Suprapubic skin (tissue), 4 donors: ENCODE measurements at places on chromosomes 2 and 18.

- DNase-seq: no peak
Observed at GRCh38 chr2:85743304-85743978, 10.3 kb upstream of the ATOH8 start.

- no peak for DNase-seq
Observed at GRCh38 chr2:60934165-60934722, 52.9 kb downstream of the REL start.

DNA sequence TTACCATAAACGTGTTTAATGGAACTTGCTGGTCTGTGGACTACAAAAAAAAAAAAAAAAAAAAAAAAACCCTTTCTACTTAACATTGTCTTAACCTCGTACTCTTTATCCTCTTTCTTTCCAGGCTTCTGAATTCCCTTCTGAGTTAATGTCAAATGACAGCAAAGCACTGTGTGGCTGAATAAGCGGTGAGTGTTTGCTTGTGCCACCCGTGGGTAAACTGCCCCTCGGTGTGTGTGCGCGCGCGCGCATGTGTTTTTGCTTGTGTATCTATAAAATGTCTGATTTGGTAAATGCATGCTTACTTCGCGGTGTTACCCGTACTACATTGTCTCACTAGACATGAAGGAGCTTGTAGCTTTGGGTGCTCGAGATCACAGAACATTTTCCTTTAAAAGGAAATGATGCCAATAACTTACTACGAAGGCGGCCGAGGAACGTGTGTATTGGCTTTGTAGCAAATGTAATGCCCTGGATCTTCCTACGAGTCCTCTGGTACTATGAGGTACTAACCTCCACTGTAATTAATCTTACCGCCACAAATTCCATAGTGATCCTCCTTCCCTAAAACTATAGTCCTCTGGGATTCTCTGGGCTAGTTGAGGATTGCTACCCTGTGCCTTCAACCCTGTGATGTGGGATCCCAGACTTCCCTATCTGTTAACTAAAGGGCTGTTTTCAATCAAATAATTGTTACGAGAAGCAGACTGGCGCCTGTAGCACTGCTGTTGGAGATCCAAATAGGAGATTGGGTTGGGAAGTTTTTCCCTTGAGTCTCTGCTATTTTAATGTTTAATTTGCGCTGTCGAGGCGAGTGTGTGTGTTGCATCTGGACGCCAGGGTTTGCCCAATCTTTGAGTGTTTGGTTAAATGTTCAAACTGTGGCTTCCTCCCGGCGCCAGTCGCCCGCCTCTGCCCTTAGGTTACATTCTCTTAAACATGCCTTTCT lies 1.1 kb downstream of the ID2 start:
- no peak for DNase-seq

- no peak for DNase-seq
Observed at GRCh38 chr18:39167990-39168389, 1602.4 kb upstream of the CELF4 start.

- no peak for DNase-seq
Observed at GRCh38 chr18:45109706-45110105, 429.0 kb downstream of the SETBP1 start.

DNA sequence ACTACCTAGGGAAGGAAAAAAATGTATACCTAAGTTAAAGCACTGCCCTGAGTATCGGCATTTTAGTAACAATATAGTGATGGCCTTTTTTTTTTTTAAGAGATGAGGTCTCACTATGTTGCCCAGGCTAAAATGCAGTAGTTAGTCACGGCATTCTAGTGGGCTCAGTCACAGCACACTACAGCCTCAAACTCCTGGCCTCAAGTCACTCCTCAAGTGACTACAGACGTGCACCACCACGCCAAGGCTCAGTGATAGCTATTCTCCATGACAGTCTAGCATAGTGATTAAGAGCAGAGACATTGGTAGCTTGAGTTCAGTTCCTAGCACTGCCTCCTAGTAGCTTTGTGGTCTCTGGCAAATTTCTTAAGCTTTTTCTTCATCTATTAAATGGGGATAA lies 27.6 kb downstream of the UBXN2A start:
- DNase-seq: no peak

DNA sequence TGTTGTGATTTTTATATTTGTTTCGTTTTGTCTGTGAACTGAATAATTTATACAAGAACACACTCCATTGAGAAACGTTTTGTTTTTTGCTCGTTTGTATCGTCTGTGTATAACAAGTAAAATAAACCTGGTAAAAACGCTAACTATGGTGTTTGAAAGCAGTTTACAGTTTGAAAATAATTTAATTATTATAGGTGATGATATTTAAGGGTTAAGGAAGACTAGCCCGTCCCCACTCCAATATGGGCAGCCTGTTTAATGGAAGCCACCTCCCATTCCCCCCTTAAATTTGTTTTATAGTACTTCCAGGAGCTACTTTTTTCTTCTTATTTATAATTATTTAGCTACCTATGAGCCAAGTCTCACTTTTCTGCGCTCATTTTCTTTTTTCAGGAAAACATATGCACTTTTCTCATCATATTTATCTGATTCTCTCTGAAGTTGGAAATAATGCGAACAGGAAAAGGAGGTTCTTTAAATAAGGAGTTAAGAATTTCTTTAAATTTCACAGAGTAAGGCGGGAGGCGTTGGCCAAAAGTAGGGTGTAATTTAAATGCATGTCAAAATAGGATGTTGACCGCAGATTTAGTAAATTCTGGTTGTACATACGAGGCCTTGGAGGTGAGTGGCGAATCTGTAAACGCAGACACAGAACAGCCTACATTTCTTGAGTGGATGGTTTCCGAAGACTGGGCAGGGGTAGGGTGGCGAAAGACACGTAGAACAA lies 9.8 kb downstream of the TBR1 start:
- no peak for DNase-seq

- DNase-seq: no peak
Observed at GRCh38 chr2:10680214-10680613, 9.6 kb downstream of the NOL10 start.

DNA sequence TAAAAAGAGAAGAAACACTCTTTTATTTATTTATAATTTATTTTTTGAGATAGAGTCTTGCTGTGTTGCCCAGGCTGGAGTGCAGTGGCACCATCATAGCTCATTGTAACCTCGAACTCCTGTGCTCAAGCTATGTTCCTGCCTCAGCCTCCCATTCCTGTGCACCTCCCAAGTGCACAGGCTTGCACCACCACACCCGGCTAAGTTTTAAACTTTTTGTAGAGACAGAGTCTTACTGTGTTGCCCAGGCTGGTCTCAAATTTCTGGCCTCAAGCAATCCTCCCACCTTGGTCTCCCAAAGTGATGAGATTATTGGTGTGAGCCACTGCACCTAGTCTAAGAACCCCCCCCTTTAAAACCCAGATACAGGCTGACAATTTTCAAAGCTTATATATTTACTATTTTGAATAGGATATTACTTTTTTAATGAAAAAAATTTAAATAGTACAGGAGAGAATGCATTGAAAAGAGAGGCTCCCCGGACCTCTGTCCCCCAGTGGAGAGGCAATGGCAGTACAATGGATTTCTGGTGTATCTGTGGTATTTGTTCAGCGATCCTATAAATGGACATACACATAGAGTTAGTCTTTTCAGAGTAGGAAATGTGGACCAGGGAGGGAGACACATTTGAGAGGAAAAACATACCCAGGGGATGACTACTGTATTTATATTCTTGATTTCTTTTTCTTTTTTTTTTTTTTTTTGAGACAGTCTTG lies 48.1 kb upstream of the CNOT11 start:
- DNase-seq: no peak

DNA sequence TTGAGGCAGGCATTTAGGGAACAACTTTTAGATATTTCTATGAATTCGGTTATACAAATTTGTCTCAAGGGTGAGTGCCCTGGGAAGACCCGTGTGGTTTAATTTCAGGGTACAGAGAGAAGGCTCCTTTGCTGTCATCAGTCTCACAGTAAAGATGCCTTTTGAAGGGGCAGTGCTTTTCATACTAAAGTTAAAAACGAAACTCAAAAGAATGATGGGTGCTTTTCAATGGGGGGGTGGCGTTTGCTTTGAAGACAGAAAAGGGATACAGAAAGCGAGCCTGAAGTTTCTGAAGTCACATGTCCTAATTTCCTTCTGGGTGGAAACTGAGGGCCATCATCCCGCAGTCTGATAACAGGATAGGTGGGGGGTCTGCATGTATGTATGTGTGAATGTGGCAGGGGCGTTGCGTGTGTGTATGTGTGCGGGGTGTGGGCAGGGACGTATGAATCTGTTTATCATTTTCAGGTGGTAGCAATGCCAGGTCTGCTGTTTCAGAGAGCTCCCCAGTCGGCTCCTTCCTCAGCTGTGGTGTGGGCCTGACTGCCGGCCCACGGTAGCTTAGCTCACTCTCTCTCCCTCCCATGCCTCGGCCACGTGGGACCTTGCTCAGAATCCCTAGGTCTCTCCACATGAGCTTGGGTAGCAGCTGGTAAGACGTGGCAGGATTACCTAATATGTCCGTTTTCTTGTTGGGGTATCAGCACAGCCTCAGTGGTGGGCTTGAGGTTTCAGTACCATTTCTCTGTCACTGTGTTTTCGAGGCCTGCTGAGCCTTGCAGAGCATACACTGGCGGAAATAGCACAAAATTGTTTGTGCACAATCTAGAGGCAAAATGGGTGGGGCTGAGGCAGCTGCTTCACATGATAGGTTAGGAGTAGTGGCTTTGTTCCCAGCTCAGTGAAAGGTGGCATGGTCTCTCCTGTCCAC lies 32.7 kb downstream of the ARHGAP25 start:
- no peak for DNase-seq

DNA sequence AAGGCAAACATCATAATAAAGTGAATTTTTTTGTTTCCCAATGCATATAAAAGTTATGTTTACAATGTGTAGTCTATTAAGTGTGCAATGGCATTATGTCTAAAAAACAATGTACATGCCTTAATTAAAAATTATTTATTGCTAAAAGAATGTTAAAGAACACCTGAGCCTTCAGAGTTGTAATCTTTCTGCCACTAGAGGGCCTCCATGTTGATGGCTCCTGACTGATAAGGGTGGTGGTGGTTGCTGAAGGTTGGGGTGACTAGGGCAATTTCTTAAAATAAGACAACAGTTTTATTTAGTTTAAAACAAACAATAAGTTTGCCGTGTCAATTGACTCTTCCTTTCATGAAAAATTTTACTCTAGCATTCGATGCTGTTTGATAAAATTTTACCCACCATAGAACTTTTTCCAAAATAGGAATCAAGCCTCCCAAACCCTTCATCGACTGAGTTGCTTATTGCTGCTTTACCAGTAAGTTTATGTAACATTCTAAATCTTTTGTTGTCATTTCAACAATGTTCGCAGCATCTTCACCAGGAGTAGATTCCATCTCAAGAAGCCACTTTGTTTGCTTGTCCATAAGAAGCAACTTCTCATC lies 32.3 kb downstream of the MAP3K2 start:
- no peak for DNase-seq

DNA sequence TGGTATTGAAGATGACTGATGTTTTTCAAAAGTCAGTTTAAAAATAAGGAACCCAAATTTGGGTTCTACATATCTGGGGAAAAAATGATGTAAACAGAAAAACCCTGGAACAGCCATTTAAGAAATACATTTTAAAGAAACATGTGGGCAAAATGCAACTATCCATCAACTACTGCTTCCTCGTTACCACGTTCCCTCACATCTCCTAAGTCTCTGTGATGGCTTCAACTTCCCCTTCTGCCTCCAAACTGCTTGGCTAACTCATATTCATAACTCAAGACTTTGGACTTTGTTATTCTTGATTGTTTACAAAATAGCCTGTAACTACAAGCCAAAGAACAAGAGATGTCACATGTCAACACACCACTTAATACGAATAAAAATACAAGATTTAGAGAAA lies 116.3 kb downstream of the DYM start:
- no peak for DNase-seq

GRCh38 chr2:74618410-74619083 lies 29.6 kb downstream of the M1AP start:
- no peak for DNase-seq

- DNase-seq: no peak
Observed at GRCh38 chr18:34001376-34001775, 223.3 kb downstream of the NOL4 start.

- no peak for DNase-seq
Observed at GRCh38 chr2:9982248-9982647, 30.8 kb downstream of the GRHL1 start.

DNA sequence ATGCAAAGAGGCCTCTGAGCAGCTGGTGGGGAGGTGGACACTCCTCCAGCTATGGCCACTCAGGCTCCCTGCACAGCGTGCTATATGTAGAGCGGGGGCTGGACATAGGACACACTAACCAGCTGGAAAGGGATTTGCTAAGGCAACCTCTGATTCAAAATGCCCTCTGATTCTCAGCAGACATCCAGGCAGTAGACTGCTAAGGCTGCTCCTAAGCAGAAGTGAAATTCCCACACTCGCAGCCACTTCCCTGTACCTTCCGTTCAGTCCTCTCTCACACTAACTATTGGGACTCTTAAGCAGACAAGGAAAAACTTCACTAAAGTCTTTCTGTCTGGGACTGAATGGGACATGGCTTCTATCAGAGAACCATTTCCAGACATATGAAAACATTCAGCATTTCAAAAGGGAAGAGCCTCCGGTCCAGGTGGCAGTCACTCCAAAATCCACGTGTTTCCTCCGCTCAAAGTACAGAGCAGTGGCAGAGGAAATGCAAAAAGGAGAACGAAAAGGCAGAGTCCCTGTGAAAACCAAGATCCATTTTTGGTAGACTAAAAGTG lies 265.8 kb downstream of the TTC32 start:
- no peak for DNase-seq

- no peak for DNase-seq
Observed at GRCh38 chr2:113225263-113226259, 51.8 kb downstream of the PSD4 start.

DNA sequence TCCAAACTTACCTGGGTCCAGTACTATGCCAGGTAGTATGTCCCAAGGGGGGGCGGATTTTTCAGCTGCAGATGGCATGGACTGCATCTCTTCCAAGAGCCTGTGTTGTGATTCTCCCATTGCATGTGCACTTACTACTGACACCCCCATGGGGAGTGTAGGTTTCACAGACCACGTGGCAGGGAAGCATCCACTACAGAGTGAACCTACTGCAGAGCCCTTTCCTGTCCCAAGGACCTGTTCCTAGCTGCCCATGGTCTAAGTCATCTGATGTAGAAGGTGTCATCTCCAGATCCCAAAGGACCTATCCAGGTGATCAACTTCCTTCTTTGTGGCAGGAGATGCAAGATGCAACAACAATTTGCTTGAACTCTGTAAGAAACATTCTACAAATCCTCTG lies 9.9 kb upstream of the SULT1C3 start:
- DNase-seq: no peak

DNA sequence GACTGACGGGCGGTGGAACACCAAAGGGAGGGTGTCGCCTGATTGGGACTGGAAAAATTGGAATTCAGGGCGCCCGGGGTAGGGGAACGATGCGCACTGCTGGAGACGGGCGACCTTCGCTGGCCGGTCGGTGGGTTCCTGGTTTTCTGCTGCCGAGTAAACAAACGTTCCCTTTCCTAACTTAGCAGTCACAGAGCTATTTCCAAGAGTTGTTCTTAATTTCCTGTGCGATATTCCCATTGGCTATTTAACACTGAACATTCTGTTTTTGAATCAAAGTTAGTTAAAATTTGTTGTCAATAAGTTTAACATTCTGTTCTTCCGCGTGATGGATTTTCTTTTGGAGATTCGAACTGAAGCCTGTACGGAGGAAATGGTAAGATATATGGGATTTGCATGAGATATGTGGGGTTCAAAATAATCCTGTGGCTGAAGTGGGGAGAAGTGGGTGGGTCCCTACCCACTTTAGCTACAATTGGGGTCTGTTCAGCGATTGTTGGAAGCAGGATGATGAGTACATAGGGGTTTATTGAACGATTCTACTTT lies 862 bp downstream of the C18orf54 start:
- DNase-seq: no peak
